NCI-H1417 (cell line): ENCODE measurements at places on chromosomes 1 and 21.

GRCh38 chr1:156500793-156501506, 375 bp upstream of the MEF2D start:
- peak; percentile 96 for DNase-seq

- DNase-seq = no peak
These were observed 522.9 kb downstream of the LRRIQ3 start for GRCh38 chr1:73674945-73675561.

GRCh38 chr21:42437786-42438185, 34.1 kb downstream of the UBASH3A start:
- no peak for DNase-seq

DNA sequence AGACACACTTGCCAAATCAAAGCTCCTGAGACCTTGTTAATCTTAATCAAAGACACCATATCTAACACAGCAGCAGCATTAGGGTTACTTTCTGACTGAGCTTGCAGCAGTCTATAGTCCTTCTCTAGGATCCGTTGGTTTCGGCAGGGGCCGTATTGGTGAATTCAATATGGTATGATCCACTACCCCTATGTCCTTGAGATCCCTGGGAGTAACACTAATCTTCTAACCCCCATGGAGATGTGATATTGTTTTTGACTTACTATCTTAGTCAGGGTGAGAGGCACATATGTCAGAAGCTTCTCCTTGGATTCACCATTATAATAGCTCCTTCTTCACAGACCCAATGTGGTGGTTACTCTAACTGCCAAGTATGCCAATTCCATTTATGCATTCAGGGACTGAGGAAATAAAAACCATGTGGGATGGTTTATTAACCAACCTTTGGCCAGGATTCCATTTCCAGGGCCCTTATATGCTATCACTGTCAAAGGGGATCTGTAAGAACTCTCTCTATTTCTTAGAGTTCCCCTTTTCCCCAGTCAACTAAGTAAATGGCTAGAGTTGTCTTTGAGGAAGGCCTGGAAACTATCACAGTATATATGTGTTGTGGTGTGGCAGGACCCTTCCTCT, 673.6 kb upstream of the USP24 start:
- DNase-seq = no peak

- no peak for DNase-seq
These were observed 193.9 kb downstream of the FMN2 start for GRCh38 chr1:240285540-240285939.

- peak; percentile 55 for DNase-seq
These were observed 280.5 kb upstream of the CAMK1G start for GRCh38 chr1:209302779-209303568.

GRCh38 chr1:31427322-31427721, 14.3 kb downstream of the SERINC2 start:
- no peak for DNase-seq

DNA sequence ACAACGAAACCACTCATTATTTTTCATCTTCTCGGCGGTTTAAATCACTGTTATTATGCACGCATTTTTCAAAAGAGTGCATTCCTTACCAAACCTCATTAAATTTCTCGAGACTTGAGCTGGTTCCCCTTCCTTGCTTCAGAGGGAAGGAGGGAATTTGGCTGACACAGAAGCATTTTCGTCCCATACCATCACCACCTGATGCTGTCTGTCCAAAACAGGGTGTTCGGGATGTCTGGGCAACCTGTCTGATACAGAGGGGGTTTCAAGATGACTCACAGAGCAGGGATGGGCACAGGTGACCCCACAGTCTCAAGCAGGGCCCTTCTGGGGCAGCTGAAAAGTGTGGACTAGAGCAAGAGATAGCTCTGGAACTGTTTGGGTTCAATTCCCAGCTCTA, 12.3 kb upstream of the RCC2 start:
- no peak for DNase-seq

GRCh38 chr1:42777852-42778251, 6.9 kb upstream of the TMEM269 start:
- no peak for DNase-seq

DNA sequence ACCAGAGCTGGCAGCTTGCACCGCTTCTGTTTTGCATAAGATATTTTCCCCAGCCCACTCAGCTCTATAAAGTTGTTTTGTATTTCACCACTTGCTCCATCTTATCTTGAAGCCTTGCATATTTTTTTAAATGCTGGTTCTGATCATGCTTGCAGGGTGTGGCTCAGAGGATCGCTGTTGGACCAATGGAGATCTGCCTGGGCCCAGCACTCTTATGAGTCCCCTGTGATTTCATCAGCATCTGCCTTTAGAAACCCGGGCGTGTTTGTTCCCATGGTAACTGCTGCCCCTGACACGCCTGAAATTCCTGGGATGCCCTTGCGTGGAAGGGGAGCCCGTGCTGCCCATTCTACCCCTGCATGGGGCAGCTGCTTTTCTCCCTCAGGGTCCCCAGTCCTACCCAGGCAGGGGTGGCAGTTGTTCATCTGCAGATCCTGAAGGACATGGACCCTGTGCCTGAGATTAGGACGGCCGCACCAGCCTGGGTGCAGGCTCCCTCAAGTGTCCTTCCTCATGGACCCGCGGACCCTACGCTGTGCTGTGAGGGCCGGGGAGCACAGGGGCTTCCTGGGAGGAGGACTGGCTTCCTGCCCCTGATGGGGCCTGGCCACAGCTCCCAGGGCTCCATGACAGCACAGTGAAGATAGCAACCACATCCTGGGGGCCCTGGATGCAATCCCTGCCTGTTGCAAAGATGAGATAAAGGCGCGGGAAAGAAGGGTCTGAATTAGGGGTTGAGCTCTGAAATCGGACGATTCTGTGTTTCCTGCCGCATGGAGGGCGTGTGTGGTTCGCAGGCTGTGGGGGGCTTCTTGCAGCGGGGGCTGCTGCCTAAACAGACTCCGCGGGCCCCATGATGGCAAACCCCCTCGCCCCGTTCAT, 226.5 kb downstream of the SDCCAG8 start:
- no peak for DNase-seq

DNA sequence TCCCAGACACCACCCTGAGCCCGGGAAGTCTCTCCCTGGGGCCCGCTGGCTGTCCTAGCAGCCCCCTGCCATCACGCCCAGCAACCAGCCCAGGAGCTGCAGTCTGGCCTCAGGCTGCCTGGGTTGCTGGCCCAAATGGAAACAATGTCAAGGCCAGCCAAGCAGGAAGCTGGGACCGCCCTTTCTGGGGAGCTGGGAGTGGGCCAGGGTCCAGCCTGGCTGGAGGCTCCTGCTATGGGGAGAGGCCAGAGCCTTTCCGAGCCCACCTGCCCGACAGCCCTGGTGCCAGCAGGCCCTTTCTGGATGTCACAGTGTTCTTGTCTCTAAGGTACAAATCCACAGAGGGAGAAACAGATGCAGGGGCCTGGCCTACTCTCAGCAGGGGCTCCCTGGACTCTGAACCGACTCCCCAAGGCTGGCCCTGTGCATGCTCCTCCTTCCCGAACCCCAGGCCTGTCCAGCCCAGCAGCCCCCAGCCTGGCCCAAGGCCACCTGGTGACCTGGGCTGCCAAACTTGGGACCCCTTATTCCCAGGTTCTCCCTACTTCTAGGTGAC, 1.2 kb upstream of the MMEL1 start:
- no peak for DNase-seq

- no peak for DNase-seq
These were observed 443.6 kb downstream of the PLPP3 start for GRCh38 chr1:56135864-56136147.

GRCh38 chr1:226454349-226454748, 46.5 kb upstream of the PARP1 start:
- no peak for DNase-seq

GRCh38 chr1:42973286-42973685, 14.6 kb upstream of the SLC2A1 start:
- DNase-seq = no peak

GRCh38 chr1:213330281-213330680, 279.2 kb downstream of the RPS6KC1 start:
- no peak for DNase-seq

GRCh38 chr1:54278941-54279422, 79.0 kb downstream of the MRPL37 start:
- DNase-seq = no peak

GRCh38 chr1:171251042-171251951, 3.0 kb downstream of the FMO1 start:
- peak; percentile 79 for DNase-seq

GRCh38 chr1:2070016-2070415, 19.8 kb downstream of the PRKCZ start:
- no peak for DNase-seq

DNA sequence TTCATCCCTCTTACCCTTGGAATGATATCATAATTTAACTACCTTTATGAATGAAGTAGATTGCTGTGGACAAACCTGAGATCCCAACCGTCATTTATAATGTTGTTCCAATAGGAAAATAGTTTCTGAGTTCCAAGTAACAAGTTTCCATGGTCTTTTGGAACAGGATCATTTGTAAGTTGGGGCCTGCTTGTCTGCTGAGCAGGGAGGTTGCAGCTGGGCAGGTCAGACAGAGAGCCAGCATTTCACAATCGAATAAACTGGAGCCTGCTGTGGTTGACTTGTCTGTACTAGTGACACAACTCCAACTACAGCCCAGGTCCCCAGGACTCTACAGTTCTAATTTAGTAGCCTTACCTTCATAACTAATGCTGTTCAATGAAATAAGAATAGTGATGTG, 18.6 kb upstream of the RALGPS2 start:
- DNase-seq = no peak

- no peak for DNase-seq
These were observed 12.4 kb upstream of the C2CD2 start for GRCh38 chr21:41966041-41966833.

DNA sequence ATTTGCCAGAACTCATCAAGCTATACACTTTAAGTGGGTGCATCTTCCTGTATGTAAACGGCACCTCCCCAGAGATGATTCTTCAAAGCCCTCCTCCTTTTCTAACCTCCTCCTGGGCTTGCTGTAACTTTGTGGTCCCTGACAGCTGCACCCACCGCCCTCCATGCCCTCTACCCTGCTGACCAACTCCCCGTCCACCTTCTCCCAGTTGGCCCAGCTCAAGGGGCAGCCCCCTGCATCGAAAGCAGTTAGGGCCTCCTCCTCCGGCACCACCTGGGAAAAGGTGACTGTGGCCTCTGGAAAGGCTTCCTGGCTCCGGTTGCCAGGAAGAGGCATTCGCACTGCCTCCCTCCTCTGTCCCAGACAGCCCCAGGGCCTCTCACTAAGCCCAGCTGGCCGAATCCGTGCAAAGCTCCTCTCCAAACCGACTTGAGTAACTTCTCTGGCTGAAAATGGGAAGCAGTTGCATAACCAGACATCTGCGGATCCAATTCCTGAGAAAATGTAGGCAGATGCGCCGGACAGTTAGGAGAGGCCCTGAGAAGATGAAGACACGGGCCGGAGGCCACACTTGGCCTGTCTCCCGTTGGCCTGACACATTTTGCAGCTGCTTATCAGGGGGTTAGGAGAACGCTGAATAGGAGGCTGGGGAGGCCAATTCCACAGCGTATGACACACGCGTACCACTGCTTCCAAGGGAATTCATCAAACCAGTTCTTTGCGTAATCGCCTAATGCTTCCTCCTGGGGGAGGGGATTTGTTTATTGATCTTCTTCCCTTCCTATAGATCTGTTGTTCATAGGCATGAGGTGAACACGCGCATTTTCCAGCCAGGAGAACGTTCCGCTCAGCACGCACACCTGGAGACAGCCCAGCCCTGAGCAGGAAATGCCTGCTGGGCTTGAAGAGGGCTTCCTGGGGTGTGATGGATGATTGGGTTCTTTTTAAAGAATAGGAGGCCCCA, 48.7 kb upstream of the COL6A2 start:
- peak; percentile 78 for DNase-seq

- no peak for DNase-seq
These were observed 11.4 kb upstream of the PCBP3 start for GRCh38 chr21:45632160-45632559.

DNA sequence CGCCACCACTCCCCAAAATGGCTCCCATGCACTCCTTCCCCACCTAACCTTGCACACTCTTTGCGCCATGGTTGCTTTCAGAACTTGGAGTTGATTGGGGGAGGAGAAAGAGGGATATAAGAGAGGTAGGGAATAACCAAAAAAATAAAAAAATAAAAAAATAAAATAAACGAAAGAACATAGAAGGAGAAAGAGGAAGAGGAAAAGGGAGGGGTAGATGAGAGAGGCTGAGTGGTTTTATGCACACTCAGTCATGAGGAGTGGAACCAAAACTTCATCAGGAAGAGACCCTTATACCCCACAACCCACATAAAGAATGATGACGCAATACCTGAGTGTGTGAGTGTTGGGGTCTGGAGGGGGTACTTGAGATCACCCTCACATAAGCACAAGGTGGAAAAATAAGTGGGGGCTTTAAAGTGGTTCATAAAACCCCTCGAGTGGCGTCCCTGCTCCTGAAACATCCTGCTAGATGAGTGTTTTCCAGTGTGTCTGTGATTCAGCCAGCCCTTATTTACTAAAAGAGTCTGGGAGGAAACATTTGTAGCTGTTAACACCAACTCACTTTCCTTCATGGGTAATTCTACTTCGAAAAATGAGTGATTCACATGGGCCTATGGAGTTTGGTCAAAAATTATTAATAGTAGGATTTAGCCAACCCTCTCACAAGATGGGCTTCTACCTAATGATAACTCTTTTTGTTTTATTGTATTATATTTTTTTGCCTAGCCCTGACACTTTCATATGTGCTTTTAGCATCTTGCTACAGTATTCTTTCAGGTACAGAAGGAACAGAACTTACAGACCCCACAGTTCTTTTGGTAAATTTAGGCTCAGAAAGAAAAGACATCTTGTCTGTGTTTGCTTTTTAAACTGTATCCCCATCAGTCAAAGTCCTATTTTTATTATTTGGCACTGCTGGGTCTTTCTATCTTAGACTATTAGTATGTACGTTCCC, 5.2 kb downstream of the SLAMF1 start:
- DNase-seq = no peak

- no peak for DNase-seq
These were observed 4.8 kb downstream of the ACP6 start for GRCh38 chr1:147665521-147665920.

DNA sequence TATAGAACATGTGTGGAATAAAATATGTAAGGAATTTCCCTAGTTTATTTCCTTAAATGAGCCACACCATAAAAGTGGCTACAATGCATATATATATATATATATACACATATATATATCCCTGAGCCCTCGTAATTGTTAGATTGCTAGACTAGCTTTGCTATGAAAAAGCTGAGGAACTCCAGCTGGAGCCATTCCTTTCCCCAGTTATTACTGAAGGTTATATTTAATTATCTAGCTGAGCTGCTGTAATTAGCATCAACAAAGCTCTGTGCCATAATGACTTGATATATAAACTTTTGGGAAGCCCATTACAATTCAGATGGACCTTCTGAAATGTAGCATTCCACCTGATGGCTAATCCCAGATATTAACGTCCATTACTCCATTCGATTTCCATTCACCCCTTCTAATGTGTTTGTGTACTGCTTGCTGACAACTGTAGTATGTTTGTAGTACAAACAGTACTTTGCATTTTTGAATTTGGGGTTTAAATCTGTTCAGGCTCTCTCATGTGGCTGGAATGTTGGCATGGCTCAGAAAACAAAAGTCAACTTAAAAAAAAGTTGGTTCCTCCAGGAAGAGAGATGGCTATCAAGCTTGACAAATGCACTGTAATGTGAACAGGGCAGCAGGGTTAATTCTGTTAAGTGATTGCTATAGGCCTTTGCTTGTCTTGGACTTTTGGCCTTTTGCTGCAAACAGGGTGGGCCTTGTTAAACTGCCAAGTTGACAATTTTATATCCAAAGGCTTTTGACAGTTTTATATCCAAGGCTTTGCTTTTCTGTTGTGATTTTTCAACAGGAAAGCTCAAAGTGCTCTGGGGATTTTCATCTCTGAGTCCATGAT, 170.0 kb downstream of the LTN1 start:
- no peak for DNase-seq
